ENCODE measurements at places on chromosomes 2 and 18.

DNA sequence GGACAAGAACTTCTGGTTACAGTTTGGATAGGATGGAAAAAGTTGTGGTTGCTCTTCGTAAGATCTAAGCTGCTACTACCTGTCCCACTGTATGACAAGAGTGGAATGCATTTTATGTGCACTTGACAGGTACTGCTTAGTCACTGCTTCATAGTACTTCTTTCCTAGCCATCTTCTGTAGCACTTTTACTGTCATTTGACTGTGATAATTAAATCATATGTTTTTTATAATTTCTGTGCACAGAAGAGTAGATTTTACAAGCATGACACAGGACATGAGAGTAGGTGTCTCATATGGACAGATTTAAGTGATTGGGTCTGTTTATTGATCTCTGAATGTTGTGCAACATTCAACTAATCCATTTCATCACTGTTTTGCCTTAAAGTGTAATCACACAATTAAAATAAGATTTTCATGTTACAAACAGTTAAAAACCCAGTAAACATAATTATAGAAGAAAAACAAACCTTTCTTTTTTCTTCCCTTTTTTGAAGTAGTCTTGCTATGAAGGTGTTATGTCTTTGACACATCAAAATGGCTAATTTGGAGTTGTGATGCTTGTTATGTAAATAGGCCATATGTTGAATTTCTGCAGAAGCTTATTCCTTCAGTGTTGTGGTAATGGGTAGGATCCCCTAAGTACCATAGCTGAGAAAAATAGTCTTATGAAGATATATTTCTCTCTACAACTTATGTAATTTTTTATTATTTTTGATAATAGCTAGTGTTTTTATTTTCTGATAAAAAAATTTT lies 3.0 kb downstream of the SPATS2L start:
- DNase-seq: no peak

GRCh38 chr2:6072768-6073167 lies 380.6 kb downstream of the SOX11 start:
- DNase-seq: no peak

GRCh38 chr2:239500574-239501550 lies 100.0 kb upstream of the HDAC4 start:
- DNase-seq: no peak

GRCh38 chr2:85135660-85135914 lies 2.4 kb downstream of the TCF7L1 start:
- no peak for DNase-seq

DNA sequence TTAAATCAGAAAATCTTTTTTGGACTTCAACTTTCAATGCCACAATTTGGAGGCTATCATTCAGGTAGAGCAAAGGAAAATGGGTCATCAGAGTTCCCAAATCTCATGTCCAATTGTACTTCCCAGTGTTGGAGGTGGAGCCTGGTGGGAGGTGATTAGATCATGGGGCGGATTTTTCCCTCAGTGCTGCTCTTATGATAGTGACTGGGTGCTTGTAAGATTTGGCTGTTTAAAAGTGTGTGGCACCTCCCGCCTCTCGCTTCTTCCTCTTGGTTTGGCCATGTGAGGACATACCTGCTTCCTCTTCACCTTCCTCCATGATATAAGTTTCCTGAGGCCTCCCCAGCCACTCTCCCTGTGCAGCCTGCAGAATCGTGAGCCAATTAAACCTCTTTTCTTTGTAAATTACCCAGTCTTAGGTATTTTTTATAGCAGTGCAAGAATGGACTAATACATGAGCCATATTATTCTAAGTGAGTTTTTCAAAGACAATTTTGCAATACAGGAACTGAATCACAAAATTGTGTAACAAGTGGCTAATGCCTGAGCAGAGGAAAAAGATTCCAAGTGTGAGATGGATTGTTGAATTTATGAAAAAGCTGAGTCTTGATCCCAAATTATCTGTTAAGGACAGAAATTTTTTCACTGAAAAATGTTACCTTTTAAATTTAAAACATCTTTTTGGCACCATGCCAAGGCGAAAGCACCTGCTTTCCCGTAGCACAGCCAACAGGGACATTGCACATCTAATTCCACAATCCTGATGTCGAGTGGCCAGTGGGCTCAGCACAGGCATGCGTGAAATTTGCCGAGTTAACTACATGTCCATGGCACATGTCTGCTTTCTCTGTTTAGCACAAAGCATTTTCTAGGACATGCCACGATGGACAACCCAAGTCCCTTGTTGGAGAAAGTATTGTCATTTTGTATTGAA lies 150.9 kb downstream of the COL6A3 start:
- no peak for DNase-seq

DNA sequence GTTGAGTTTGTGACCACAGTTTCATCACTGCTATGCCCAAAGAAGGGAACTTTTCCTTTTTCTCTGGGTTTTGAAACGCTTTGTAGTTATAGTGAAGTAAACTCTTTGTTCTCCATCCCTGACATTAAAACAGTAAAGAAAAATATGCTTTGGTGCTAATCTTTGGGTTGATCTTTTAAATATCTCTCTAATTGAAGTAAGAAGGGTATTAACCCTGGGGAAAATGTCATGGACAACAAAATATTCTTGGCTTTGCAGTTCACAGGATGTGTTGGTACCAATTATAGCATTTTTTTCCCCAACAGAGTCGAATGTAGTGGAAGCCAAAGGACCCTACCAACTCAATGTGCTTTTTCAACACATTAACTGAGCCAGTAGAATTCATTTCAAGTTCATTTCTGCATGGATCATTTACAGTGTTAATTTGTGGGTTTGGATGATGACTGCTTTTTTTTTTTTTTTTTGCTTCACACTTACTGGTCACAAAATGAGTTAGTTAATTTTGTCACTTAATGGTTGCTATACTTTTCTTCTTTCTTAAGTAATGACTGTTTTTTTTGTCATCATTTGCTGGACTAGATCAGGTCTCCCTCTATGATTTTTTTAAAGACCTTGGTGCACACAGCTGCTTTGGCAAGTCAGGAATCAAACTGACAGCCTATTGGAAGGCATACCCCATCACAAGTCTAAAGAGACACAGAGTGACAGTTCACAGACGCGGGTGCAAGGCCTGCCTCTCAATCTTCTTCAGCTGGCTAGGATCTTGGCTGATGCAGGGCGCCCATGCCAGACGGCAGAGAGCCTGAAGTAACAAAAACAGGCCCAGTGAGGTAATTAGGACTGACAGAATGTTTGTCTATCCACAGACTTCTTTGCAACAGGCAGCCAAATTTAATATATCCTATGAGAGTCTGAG lies 98.8 kb upstream of the MMADHC start:
- DNase-seq: no peak

DNA sequence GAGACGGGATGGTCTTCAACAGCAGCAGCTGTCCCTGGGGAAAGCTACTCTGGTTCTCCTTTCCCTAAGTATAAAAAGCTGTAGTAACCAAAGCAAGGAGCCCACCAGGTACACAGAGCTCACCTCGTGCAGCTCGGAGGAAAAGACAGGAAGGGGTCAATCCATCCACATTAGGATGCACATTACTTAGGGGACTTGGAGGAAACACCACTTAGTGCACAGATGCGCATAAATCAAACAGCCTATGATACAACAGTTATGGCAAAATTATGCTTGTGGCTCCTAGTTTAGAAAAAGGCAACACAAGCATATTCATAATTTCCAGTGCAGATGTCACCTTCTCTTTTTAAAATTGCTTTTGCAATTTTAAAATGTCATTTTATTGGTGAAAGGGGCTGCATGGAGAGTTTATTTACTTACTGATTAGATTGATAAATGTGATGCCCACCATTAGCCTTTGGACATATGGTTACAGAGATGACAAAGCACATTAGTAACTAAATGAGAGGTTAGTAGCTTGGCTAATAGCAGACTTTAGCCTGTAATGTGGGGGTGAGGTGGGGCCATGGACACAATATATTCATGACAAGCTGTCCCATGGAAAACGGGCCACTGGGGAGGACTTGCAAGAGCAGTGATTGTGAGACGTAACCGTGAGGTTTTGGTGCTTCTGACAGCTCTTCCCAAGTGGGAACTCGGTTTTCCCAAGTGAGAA lies 199.8 kb downstream of the MYT1L start:
- DNase-seq: no peak

- DNase-seq: no peak
Measured at GRCh38 chr2:28673338-28673737, 78.3 kb upstream of the PPP1CB start.

- no peak for DNase-seq
Measured at GRCh38 chr2:72148003-72148836, 558 bp upstream of the CYP26B1 start.

- no peak for DNase-seq
Measured at GRCh38 chr18:63297687-63298399, 21.7 kb downstream of the BCL2 start.

GRCh38 chr2:58120626-58121229 lies 74.1 kb downstream of the VRK2 start:
- DNase-seq: no peak

DNA sequence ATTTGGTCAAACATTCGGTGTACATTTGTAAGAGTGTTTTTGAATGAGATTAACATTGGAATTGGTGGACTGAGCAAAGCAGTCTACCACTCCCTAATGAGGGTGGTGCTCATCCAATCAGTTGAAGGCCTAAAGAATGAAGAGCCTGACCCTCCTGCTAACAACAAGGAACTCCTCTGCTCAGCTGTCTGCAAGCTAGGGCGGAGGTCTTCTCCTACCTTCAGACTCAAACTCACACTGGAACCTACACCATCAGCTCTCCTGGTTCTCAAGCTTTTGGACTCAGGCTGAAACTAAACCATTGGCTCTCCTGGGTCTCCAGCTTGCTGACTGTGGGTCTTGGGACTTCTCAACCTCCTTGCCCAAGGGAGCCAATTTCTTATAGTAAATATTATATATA lies 55.5 kb upstream of the NPAS2 start:
- no peak for DNase-seq

- DNase-seq: no peak
Measured at GRCh38 chr2:162282765-162283425, 35.6 kb downstream of the IFIH1 start.

- no peak for DNase-seq
Measured at GRCh38 chr2:241618829-241619228, 18.1 kb downstream of the THAP4 start.

DNA sequence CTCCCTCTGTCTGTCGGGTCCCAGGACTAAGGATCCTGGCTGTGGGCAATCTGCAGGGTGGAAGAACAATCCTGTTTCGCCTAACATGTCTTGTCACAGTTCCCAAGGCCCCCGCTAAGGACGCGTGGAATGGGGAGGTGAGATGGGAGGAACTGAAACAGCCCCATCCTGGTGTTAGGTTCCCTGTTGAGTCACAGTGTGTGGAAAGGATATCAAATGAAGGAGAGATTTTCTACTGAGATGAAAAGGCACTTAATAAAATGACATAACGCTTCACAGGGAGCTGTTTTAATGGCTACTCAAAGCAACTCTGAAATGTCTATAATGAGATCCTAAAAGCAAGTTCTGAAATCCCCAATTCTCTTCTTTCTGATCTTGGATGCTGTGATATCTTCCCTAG lies 52.5 kb downstream of the RAB31 start:
- DNase-seq: no peak

GRCh38 chr2:43899589-43899988 lies 60.8 kb downstream of the ABCG8 start:
- DNase-seq: no peak

DNA sequence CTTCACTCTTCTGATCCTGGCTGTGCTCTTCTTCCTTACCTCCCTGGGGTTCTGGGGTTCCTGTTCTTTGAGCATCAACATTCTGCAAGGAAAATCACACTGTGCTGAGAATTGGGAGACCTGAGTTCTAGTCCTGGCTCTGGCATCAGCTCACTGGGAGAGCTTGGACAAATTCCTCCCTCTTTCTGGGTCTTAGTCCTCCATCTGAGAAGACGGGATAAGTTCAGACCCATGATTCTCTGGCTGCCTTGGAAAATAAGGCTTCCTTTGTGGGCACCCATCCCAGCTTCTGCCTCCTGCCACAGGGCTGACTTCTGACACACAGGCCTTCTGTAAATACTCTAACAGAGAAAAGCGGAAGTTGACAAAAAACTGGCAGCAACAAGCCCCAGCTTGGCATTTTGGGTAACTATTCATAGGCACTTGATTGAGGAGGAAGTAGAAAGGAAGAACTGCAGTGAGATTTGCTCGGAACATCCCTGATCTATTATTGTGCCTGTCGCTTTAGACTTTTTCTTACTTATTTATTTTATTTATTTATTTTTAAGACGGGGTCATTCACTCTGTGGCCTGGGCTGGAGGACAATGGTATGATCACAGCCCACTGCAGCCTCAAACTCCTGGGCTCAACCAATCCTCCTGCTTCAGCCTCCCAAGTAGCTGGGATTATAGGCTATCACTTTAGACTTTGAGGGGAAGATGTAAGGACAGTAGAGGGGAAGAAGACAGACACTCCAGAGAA lies 7.9 kb downstream of the PCBP1 start:
- DNase-seq: no peak

DNA sequence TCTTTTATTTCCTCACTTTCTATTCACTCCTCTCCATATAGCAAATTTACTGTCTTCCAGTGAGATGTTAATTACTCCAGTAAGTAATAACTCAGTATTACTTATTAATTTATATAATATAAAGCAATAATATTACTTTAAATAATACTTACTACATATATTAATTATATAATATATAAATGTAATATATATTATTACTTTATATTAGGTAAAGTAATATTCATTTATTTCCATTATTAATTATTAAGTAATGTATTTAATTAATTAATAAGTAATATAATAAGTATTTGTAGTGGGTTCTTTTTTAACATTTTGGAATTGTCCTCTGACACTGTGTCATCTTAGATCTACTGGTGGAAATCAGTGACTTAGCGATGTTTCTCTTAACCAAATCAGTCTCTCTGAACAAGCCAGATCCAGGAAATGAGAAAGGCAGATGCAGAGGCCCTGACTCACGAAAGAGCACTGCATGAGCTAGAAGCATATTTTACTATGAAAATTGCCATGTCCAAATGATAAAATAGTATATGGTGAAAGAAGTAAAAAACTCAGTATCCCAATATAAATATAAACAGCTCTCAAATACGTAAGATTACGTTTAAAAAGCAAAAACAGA lies 115.9 kb downstream of the DSEL start:
- DNase-seq: no peak

DNA sequence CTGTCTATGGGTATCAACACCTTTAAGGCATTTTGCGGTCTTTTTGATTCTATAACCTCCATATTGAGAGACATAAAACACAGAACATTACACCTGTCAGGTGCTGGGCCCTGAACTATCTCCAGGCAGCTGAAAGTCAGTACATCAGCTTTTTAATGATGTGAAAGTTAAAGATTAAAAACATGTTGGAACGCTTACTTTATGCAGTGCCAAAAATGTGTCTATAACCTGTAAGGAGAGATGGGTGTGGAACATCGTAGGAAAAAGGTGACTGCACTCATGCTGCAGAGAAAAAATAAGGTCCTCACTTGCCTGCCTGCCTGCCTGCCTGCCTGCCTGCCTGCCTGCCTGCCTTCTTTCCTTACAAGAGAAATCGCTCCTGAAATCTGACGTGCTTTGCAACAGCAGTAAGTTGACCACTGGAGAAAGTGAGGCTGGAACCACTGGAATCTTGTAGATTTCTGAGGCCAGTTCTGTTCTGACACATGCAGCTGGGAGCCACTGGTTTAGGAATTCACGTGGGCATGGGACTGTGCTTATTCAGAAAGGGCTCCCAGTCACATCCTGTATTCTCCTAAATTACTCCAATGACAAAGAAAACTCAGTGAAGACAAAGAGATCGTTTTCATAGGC lies 34.1 kb downstream of the BCL11A start:
- DNase-seq: no peak

GRCh38 chr2:174577967-174578589 lies 19.5 kb downstream of the WIPF1 start:
- DNase-seq: peak; percentile 45
